HS-27A (cell line): ENCODE measurements at places on chromosomes 5 and 9.

- no peak for DNase-seq
Measured at GRCh38 chr9:38112049-38112448, 43.0 kb upstream of the SHB start.

GRCh38 chr5:38456657-38457399, 99.6 kb downstream of the LIFR start:
- no peak for DNase-seq

GRCh38 chr9:89015336-89015735, 24.1 kb downstream of the S1PR3 start:
- DNase-seq = no peak

DNA sequence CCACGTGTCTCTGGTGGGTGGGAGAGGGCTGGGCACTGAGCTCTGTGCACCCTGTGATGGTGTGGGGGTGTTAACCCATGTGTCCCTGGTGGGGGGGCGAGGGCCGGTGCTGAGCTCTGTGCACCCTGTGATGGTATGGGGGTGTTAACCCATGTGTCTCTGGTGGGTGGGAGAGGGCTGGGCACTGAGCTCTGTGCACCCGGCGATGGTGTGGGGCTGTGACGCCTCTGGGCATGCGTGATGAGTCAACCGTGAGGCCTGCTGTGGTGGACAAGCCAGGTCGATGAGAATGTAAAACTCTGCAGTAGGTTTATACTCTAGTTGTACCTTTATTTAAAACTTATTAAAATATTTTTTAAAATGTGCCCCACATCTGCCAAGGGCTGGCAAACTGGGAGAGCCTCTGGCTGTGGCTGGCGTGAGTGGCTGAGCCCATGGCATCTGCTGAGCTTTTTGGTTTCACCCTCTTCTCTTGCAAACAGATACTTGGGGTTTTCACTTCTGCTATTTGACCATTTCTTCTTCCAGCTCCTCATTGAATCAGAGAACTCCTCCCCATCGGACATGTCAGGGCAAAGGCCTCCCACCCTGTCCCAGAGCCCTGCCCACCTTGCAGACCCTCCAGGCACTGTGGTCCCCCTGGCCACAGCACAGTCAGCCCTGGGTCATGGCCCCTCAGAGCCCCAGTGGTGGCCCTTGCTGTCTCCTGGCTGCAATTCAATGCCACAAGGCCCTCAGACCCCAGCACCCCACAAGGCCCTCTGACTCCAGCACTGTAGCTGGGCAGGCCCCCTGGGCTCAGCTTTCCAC, 18.5 kb upstream of the EXOC3 start:
- DNase-seq = no peak

DNA sequence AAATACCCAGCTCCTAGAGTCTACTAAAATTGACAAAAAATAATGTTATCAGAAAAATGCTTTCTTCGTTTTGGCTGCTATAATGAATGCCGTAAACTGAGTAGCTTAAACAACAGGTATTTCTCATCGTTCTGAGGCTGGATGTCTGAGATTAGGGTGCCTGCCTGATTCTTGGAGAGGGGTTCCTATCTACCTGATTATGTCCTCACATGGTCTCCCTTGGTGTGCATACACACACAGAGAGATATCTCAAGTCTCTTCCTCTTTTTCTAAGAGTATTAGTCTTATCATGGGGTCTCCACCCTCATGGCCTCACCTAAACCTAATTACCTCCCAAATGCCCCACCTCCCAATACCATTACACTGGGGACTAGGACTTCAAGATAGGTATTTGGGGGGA, 40.6 kb upstream of the CSNK1G3 start:
- DNase-seq = no peak

- DNase-seq = no peak
Measured at GRCh38 chr9:98097836-98098235, 21.2 kb downstream of the TRIM14 start.

- DNase-seq = no peak
Measured at GRCh38 chr9:116913536-116913935, 226.4 kb downstream of the TRIM32 start.
